DMS53 (cell line): ENCODE measurements at places on chromosomes 3 and 15.

GRCh38 chr3:13896473-13897154 lies 16.7 kb upstream of the WNT7A start:
- DNase-seq: peak; percentile 62

GRCh38 chr3:184825121-184825820 lies 13.3 kb downstream of the VPS8 start:
- no peak for DNase-seq

- DNase-seq: no peak
Observed at GRCh38 chr3:171173736-171174135, 147.2 kb upstream of the SLC2A2 start.

GRCh38 chr3:24299806-24300626 lies 194.6 kb downstream of the THRB start:
- no peak for DNase-seq

- DNase-seq: peak; percentile 45
Observed at GRCh38 chr15:79887054-79887930, 9.5 kb downstream of the MTHFS start.

GRCh38 chr3:30332196-30333021 lies 274.0 kb upstream of the TGFBR2 start:
- DNase-seq: peak; percentile 8

DNA sequence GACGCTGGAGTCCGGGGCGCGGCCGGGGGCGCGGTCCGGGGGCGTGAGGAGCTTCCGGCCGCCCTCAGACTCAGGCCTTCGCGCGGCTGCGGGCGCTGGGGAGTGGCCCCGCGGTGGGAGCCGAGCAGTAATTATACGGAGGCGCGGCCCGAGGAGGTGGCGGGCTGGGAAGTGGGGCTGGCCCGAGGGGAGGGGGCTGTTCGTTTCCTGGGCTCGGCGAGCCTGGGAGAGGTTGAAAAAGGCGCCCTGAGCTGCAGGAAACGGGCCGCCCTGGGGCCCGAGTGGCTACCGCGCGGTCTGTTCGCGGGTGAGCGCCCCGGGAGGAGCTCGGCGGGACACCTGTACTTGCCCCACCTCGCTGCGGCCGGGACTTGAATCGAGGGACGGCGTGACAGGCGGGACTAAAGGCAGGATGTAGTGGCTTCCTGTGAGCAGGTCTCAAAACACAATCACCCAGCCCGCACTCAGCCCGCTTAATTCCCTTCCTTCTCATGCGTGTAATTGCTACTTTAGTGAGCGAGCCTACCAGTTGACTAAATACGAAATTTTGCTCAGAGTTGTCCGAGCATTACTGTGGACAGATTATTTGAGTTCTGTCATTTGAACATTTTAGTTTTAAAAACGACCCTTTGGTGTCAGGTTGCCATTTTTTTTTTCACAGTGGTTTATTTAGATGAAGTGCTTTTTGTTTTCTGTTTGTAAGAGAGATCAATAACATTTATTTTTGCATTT lies 860 bp downstream of the RASA2 start:
- peak; percentile 93 for DNase-seq
